Activated CD4-positive, alpha-beta T cell treated with anti-CD3 and anti-CD28 coated beads for 48 hours (primary cell): ENCODE measurements at places on chromosomes 3 and 15.

DNA sequence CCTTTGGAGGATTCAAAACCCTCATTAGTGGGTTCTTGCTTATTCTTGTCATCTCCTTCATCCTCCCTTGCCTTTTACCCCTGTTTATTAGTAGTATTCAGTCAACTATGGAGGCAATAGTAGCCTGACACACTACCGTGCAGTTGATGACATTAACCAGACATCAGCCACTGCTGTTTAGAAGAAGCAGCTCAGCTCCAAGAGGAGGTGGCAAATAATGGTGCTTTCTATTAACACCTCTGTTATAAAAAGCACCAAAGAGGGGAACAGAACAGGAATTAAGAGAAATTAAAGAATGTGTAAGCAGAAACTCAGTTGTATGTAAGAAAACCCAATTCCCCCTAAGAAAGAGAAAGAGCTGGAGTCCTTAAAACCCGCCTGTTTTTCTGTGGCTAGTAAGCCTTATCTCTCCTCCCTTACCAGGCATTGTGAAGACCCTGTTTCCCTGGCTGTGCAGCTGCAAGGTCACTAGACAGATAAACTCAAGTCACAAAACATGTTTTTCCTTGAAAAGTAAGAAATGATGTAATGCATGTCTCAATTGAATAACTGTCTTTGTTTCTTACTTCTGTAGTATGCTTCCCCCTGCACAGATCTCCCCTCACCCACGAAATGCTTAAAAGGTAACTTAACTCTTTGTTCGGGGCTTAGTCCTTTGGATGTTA is 21.2 kb downstream of the CCR4 start:
- no peak for DNase-seq

DNA sequence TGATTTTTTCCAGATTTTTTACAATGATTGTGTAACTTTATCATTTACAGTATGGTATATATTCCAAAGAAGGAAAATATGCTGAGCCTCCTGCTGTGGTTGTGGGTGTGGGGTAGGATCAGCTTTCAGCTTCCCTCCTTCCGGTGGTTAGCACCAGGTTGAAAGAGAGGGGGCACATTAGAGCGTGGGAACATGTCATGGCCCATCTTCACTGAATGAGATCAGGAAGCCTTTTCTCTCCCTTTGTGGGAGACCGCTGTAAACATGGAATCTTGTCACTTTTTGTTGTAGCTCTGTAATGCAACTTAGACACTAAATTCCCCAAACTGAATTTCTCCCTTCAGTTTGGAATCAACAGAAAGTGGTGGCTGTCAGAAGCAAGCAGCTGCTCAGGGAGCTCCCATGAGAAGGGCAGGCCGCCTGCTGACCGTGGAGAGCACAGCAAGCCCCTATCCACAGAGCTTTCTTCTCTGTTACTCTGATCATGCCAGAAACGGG is 86.7 kb upstream of the LIMD1 start:
- no peak for DNase-seq

DNA sequence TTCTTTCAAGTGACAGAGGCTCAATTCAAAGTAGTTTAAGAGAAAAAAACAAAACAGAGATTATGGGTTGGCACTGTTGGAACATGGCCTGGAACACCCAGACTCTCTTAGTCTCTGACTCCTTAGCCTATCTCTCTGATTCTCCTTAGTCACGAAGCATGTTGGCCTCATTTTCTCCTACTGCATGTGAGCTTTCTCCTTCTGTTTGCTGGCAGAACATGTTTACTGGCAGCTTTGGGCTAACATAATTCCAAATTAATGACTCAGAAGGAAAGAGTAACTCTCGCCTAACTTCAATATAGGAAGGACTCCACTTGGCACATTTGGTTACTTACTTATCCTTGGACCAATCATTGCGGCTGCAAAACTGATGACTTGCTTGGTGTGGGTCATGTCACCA is 21.7 kb upstream of the CCDC39 start:
- no peak for DNase-seq

- DNase-seq, result no peak
Measured at GRCh38 chr15:25416693-25417092, 22.1 kb downstream of the UBE3A start.

- DNase-seq, result no peak
Measured at GRCh38 chr3:185629554-185630181, 43.6 kb downstream of the SENP2 start.

DNA sequence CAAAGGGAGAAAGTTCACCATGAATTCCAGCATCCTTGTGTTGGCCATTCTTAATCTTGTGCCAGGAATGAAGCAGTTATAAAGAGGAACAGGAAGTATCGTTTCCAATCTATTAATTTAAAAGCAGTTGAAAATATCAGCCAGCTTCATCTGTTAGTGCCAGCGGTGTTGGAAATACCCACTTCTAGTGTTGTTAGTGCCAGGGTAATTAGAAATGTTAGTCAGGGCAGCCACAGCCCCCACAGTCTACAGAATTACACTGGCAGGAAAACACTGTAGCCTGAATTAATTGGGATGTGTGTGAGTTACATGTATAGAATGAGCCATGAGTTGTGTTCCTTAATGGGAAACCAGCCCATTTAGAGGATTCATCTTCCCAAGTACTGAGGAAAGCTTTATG is 127.8 kb downstream of the GHSR start:
- DNase-seq, result no peak

GRCh38 chr15:66290518-66290917 is 2.9 kb upstream of the DIS3L start:
- peak; percentile 11 for DNase-seq
